MV-4-11 (cell line): ENCODE measurements at places on chromosomes 5 and 9.

- no peak for DNase-seq
Observed at GRCh38 chr5:18397891-18398290, 763.6 kb downstream of the TAF11L14 start.

GRCh38 chr5:89043676-89044075, 160.7 kb upstream of the MEF2C start:
- DNase-seq = no peak

- DNase-seq = no peak
Observed at GRCh38 chr5:33999978-34000377, 7.9 kb downstream of the AMACR start.

- DNase-seq = peak; percentile 7
Observed at GRCh38 chr5:170791325-170791954, 7.9 kb downstream of the GABRP start.

GRCh38 chr5:56092115-56092514, 97.4 kb upstream of the IL6ST start:
- no peak for DNase-seq

GRCh38 chr9:134343637-134344036, 17.4 kb downstream of the RXRA start:
- DNase-seq = no peak

- DNase-seq = no peak
Observed at GRCh38 chr5:4630031-4630430, 510.1 kb upstream of the ADAMTS16 start.

- DNase-seq = no peak
Observed at GRCh38 chr9:111349766-111350165, 19.7 kb upstream of the OR2K2 start.

DNA sequence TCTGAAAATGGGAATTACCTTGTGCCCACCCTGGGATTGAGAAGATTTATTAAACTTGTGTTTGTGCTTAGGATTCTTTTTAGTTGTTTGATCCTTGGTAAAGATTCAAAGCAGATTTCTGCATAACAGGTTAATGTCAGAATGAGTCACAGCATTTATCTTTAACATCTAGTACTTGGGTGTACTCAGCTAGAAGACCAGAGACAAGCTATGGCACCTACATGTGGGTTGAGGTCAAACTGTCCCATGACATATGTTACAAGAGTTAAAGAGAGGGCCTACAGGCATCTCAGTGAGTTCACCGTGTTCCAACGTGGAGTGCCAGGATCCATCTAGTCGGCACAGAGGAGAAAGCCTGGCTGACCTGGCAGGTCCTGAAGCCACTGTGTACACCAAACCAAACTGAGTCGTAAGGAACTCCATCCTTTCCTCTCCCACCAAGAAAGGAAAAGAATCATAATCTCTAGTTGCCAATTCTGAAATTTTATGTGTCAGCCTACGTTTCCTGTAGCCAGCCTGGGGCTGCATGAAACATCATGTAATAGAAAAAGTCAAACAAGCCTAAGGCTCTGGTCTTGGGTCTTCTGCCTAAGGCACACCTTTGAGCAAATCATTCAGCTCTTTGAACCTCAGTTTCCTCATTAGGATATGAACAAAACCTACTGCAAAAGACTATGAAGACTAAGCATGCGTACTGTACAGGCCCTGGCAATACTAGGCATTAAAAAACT, 73.7 kb downstream of the RCL1 start:
- DNase-seq = no peak

DNA sequence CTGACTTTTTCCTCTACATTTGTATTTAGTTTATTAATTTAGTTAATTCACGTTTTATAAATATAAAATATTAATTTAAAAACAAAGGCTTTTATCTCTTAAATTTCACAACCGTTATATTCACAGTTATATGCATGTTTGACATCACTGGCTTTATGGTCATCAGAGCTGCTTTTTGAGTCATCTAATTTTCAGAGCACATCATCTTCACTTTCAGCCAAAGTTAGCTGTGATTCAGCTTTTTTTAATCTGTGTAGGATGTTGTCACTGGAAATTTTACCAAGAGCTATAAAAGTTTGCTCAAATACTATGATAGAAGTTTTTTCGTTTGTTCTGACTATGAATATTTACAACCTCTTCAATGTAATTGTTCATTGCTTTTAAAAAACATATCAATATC, 12.4 kb downstream of the CDC37L1 start:
- no peak for DNase-seq

DNA sequence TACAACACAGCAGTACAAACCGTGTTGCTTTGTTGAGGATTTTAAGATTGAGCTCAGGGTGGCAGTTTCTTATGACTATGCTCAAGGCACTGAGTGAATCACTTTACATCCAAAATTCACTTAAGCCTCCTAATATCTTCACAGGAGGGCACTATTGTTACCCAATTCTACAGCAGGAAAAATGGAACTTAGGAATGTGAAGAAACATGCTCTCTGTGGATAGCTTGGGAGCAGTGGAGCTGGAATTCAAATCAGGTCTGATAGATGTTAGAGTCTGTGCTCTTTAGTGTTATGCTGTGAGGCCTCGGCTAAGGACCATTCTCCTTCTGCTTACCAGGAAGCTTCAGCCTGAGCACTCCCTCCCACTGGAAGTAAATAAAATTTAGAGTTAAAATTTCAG, 18.7 kb upstream of the HMHB1 start:
- DNase-seq = no peak

DNA sequence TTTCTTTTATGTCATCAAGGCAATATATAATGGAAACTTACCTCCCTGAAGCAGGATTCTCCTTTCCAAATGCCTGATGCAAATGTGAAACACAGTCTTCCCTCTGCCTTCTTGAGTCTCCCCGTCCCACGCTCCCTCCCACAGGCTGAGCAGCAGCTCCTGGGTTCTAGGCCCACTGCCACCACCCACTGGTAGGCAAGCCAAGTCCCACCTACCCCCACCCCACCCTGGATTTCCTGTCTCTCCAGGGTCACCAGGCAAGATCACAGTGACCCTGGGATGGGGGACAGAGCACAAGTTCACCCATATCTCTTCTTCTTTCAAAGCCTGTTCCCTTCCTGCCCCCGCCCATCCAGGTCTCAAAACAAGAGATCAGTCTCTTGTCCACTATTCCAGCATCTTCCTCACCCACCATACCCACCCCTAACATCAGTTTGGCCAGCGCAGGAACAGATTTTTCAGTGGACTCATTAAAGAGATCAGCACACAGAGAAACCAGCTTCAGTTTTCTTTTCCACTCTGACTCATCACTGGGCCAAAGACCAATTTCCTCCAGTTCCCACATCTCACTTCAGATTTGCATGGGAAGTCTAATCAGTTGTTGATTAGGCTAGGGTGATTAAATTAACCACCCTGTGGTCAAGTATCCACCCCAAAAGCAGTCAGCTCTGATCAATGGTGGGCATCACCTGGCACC, 151.5 kb downstream of the ACTL7B start:
- no peak for DNase-seq

- no peak for DNase-seq
Observed at GRCh38 chr5:178149199-178149932, 4.3 kb downstream of the NHP2 start.

GRCh38 chr5:173627860-173628392, 11.5 kb upstream of the BOD1 start:
- no peak for DNase-seq

GRCh38 chr9:101162231-101162630, 133.7 kb downstream of the PLPPR1 start:
- DNase-seq = no peak

DNA sequence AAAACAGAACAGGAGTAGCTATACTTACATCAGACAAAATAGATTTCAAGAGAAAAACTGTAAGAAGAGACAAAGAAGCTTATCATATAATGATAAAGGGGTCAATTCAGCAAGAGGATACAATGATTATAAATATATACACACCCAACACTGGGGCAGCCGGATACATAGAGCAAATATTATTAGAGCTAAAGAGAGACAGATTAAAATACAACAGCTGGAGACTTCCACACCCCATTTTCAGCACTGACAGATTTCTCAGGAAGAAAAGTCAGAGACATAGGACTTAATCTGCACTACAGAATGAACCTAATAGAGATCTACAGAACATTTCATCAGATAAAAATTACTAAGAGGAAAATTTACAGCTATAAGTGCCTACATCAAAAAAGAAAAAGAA, 35.7 kb downstream of the OXCT1 start:
- DNase-seq = no peak

- DNase-seq = no peak
Observed at GRCh38 chr9:4137681-4138099, 162.2 kb downstream of the GLIS3 start.

DNA sequence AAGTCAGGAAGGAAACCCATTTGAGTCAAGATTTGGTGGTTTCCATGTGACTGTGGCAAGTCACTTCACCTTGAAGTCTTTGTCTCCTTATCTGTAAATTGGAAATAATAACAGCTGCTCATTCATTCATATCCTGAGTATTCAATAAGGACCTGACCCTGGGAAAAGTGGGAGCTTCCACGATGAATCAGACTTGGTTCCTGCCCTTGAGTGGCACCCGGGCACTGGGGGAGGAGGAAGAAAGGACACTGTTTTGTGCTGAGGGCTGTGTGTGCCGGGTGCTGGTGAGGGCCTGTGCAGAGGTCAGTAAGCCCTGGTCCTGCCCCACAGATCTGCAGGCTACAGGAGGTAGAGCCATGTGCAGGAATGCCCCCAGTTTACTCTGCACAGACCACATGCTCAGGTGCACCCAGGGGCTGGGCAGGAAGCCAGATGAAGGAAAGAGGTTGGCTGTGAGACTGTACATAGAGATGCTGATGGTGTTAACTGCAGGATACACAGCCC, 6.8 kb downstream of the NDST1 start:
- DNase-seq = no peak

DNA sequence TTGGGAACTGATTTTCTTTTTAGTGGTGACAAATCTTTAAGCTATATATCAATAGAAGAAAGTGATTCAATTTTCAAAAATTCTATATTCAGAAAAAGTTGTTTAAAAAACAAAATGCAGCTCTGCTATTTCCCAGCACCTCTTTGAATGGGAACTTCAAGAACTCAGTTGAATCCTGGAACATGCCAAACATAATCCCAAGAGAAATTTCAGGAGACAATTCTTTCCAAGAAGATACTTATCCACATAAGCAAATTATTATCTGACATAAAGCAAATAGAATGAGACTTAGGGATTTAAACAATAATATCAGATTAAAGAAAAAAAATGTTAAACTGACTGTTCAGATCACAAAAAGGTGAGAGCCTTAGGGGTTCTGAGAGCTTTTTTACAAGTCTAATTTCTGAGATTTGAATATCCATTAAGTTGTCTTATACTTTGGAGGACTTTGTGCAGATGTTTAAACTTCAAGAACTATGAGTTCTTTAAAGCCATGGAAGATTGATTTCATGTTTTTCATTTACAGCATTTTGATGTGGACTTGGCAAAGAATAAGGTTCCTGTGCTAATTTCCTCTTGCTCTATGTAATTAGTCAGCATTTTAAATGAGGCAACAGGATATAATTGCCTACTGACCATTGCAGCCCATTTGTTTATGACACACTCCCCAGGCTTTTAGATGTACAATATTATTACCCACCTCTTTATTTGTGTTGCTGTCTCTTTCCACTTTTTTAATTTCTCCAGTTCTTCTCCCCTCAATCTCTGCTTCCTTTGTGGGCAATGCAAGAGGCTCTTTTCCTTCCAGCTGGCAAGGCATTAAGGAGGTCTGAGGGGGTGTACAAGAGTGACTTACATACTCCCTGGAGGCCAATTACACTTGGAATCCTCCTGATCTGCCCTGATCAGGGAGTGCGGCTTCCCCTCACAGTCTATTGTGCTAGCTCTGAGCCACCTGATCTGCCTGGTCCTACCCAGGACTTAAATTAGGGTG, 419.1 kb downstream of the NR2F1-AS1 start:
- DNase-seq = no peak

DNA sequence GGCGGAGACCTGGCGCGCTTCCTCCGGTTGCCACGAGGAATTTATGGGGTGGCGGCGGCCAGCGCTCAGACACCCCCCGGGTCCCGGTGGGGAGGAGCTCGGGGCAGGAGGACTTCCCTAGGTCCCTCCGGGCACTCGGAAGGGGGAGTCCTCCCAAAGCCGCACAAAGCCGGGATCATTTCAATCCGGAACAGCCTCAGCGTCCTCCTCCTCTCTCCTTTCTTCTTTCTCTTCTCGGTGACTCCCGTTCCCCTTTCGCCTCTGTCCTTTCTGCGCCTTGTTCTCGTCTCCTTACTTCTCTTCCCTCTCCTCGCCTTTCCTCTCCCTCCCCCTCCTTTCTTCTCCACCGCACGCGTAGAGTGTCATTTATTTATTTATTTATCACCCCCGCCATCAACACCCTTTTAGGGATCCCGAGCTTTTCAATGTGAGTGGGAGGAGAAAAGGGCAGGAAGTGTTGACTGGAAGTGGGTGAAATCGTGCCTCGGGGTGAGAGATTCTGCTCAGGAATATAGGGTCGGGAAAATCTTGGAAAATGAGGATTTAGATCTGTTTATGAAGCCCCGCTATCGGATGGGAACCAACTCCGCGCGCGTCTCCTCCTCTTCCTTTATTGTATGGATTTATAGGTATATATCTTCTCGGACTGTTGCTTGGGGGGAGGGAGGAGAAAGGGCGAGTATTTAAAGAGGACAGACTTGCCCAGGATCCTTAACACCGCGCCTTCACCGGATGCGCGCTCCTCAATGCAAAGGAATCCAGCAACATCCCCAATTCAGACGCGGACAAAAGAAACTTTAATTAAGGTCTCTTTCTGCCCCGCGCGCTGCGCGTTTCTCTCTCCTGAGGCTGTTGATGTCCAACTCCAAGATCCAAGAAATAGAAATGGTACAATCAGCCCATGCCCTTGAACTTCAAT, 2.0 kb upstream of the ZNF462 start:
- no peak for DNase-seq

DNA sequence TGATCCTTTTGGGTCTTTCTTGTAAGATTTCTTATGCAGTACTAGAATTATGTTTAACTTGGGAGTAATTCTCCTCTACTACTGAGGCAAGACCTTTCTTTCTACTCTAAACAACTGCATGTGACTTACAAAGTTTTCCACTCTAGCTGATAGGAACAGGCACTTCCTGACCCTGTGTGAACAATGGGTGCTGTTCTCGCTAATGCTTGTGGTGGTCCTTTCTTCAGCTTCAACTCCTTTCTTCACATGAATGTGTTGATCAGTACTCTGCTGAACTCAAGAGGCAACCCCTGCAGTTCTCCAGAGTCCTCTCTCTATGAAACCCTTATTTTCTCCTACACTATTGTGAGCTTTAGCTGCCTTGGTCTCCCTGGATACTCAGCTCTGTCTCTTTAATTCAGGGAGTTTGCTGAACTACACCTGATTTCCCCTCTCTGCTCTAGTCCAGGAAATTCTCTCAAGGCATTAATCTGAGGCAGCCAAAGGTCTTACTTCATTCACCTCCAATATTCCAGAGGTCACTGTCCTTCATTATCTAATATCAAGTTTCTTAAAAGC, 484.6 kb upstream of the PIK3R1 start:
- DNase-seq = no peak

GRCh38 chr9:21415493-21416267, 6.8 kb downstream of the IFNA8 start:
- no peak for DNase-seq

GRCh38 chr5:157993201-157993600, 134.3 kb upstream of the CLINT1 start:
- DNase-seq = peak; percentile 66

DNA sequence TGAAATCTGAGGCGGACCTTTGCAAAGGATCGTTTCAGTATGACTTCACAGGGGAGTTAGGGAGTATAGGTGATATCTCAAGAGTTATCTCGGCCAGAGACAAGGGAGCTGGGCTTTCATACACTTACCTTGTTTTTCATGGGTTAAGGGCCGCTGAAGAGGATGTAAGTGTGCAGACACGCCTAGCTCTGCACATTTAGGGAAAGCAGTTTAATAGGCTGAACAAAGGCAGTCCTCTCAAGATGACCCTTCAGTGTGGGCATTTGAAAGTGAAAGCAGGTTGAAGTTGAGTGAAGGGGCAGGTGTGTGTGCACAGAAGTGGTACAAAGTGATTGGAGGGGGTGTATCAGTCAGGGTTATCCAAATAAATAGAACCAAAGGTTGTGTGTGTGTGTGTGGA, 33.1 kb upstream of the PRXL2C start:
- DNase-seq = no peak
